ENCODE measurements at places on chromosomes 7 and 10.
A peak's percentile ranks its signal among the peaks of the same experiment; 100 is the strongest.

DNA sequence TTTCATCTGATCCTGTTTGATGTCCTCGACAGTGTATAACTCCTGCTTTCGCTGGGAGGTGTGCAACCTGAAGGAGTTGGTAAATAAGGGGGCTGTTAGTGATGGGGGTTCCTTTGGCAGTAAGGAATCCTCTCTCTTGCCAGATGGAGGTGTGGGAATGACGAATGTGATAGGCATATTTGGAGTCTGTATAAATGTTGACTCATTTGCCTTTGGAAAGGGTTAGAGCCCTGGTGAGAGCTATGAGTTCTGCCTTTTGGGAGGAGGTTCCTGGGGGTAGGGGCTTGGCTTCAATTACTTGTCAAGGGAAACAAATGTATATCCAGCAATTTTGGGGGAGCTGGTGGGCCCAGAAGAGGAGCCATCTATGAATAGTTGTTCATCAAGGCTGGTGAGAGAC lies 11.4 kb upstream of the CHST3 start:
- no peak for DNase-seq

GRCh38 chr7:102216573-102217314 lies 69.9 kb upstream of the SH2B2 start:
- no peak for DNase-seq

DNA sequence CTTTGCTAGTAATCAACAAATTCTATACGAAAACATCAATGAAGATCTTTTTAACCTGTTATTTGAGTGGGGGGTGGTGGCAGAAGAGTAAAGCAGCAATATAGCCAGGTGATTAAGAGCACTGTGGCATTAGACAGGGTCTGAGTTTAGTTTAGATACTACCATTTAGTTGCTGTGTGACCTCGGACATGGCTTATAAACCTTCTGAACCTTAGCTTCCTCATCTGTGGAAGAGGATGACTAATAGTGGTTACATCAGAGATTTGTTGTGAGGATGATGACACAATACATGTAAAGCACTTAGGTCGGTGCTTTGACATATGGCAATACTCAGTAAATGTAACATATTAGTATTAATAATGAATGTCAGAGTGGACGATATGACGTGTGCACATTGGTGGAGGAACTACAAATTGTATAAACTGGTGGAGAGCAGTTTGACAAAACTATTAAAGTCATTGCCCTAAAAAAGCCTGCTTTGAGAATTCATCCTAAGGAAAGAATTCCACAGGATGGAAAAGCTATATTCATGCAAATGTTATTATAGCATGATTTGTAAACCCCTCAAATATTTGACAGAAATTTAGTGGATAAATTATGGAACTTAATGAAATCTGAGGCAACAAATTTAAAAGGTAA lies 24.3 kb downstream of the SPAG6 start:
- no peak for DNase-seq

DNA sequence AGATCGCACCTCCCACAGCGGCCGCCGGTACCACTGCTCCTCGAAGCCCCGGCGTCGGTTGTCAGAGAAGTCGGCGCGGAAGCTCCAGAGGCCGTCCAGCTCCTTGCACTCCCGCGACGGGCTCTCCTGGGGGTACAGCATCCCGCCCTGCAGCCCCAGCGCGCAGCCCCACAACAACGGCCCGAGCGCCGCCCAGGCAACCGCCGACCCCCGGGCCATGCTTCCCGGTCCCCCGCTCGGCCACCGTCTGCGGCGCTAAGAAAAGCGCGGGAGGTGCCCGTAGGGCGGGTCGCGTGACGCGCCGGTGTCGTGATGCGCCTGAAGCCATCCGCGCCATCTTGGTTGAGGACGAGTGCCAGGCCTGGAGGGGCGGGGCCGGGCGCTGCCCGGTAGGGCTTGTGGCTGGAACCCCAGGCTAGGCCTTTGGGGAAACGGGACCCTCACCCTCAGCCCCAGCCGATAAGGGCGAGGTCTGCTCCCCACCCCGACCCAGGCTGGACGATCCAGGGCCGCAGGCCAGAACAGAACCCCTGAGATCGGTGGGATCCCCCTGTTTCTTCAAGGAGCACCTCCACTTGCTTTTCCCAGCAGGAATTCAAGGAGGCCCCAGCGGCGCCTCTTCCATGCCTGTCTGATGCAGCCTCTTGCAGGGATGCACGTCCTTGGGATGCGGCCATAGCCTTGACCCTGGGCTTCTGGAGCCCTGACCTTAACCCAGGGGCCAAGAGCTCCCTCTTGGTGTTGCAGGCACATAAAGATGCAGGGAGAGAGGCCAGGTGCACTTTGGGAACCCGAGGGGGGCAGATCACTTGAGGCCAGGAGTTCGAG lies at the start of gene GUSB:
GUSB (minus strand) TSS at position 249 of the 828 bp plus-strand sequence; CDS start at position 219, 30 bp downstream.
- DNase-seq, result peak; percentile 53

DNA sequence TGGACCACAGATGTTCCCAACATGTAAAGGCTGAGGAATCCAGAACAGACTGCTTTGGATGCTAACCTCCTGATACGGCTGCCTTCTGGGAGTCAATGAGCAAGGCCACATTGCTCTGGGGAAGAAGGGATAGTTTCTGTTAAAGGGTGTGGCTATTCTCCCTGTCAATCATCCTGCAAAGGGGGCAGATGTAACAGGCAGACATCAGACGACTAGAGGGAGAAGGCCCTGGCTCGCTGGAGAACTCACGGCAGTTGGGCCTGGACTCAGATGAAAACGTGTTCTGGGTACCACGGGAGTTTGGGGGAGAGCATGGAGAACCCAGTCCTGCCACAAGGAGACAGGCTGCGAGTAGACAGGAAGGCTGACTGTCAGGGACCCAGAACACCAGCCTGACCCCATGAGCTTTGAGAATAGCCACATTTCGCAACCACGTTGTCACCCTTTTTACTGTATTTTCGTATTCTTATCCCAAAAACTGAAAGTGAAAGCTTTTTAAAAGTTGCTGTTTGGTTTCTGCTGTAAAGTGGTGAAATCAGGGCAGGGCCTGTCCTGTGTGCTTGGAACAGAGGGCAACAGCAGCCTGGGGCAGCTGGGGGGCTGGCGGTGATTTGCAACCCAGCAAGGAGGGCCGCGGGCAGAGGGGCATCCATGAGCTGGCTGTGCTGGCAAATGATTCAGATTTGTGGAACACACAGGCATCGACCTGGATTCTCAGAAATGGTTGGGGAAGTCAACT lies 95.3 kb downstream of the MYOF start:
- no peak for DNase-seq

DNA sequence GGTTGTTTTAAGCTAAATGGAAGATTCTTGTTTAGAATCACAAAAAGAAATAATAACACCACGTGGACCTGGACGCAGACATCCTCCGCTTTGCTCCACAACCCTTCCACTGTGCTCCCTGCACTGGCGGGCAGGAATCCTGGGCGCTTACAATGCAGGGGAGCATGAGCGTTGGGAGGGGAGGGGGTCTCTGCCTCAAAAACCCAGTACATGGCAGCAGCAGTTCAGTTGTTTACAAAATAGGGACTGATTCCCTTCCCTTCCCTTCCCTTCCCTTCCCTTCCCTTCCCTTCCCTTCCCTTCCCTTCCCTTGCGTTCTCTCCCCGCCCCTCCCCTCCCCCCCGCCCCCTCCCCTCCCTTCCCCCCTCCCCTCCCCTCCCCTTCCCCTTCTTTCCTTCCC lies 169.6 kb upstream of the ITGB1 start:
- no peak for DNase-seq

- DNase-seq, result no peak
Measured at GRCh38 chr7:31100871-31101270, 48.8 kb downstream of the ADCYAP1R1 start.

DNA sequence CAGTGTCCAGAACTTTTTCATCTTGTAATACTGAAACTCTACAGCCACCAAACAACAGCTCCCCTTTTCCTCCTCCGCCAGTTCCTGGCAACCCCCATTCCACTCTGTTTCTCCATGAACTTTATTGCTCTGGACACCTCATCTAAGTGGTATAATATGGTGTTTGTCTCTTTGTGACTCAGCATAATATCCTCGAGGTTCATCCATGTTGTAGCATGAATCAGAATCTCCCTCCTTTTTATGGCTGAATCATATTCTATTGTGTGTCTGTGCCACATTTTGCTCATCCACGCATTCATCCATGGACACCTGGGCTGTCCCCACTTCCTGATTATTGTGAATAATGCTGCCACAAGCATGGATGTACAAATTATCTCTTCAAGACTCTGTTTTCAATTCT lies 124.4 kb upstream of the FGFR2 start:
- DNase-seq, result no peak

GRCh38 chr7:132354527-132354926 lies 221.7 kb downstream of the PLXNA4 start:
- no peak for DNase-seq

GRCh38 chr10:131569851-131570715 lies 258.6 kb upstream of the TCERG1L start:
- DNase-seq, result no peak

GRCh38 chr10:70084189-70084588 lies 31.5 kb downstream of the MACROH2A2 start:
- DNase-seq, result no peak

DNA sequence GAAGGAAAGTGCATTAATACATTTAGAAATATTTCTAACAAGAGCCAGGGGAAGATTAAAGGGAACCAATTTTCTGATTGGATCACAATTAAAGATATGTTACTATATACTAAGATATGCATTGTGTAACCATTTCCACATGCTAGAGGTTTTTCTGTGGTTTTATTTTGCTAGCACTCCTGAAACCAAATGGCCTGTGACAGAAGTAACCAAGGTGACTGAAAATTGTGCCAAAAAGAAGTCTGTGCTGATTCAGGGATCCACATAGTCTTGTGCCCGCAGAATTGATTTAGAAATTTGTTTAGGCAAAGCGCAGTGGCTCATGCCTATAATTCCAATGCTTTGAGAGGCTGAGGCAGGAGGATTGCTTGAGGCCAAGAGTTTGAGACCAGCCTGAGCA lies 1.8 kb downstream of the CC2D2B start:
- no peak for DNase-seq

DNA sequence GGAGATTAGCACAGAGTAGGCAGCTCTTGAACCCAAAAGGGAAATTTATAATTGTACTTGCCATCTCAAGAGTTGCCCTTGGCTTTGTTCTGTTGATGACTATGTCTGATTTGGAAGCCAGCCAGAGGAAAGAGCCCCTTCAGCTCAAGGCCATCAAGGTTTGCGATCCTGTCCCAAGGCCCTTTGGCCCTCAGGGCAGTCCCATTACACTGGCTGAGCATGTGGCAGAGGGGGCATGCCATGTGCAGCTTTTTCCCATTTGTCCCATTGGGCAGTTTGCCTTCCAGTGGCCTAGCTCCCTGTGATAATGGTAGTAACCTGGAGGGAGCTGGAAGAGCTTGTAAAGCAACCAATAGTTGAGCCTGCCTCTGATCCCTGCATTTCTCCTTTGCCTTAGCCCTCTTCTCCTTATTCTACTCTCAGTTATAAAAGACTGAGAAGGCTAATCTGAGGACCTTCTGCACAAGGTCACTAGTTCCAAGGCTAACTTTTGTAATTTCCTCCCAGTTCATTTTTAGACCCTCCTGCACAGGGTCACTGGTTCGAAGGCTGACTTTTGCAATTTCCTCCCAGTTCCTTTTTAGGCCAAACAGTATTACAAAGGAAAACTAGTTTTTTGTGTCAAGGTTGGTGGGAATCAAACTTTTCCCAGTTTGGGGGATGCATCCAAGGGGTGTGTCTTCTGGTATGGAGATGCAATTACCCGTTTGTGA lies 31.0 kb upstream of the ARHGAP12 start:
- no peak for DNase-seq

GRCh38 chr10:78348411-78349164 lies 314.9 kb downstream of the RPS24 start:
- no peak for DNase-seq

DNA sequence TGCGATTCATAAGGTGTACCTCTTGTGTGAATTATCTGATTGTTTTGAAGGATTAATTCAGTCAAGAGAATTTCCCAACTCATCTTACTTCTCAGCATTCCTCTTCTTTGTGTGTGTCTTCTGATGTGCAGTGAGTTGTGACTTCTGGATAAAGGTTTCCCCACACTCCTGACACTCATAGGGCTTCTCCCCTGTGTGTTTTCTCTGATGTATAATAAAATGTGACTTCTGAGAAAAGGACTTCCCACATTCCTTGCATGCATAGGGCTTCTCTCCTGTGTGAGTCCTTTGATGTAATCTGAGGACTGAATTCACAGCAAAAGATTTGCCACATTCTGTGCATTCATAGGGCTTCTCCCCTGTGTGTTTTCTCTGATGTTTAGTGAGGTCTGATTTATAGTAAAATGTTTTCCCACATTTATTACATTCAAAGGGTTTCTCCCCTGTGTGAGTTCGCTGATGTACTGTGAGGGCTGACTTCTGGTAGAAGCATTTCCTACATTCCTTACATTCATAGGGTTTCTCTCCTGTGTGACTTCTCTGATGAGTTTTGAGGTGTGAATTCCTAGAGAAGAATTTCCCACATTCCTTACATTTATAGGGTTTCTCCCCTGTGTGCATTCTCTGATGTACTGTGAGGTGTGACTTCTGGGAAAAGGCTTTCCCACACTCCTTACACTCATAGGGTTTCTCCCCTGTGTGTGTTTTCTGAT lies 24.2 kb downstream of the ZNF25 start:
- DNase-seq, result no peak

DNA sequence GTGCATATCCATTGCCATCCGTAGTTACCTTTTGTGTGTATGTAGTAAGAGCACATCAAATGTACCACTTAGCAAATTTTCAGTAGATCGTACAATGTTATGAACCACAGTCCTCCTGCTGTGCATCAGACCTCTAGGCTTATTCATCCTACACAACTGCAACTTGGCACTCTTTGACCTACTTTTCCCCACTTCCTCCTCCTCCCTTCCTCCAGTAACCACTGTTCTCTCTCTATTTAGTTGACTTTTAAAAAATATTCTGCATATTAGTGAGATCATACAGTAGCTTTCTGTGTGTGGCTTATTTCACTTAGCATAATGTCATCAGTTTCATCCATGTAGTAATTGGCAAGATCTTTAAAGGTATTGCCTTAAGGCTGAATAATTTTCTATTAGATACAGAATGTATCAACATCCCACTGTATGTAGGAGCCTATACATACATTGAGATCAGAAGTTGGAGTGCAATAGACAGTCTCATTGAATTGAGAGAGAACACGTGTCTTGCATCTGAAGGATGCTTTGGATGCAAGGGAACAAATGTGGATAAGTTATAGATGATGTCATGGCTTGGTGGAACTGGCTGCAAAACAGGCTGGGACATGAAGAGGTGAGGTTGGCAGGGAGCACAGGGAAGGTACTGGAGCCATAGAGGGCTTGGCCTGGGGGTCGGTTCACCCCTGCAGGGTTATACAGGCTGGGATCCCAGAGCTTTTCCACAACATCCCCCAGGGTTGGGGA lies 83.0 kb upstream of the FAM180A start:
- DNase-seq, result no peak

DNA sequence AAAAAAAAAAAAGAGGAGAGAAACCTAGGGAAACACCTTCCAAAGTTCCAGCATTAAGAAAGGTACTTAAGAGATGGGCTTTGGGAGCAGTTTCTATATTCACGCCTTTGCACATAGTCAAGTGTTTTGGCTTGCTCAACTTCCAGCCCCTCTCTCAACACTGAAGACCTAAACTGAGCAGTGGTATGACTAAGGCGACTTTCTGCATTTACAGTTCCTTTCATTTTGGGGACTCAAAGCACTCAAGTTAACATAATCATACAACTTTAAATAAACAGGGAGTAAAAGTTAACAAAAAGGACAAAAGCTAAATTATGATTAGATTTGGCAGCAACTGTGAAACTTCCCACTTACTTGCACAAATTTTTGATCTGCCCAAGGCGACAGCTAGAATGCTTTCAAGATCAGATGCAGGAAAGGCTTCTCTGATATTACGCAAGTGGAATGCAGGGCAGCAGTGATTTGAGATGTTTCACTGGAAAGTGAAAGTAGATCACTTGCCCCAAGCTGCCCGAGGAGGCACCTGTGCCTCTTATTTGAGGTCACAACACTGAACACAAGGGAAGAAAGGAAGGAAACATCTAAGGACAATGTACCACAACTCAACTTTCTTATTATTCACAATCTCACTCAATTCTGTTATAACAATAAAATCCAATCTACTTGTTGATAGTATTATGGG lies 199.5 kb downstream of the SKAP2 start:
- DNase-seq, result no peak

Data from AG04450 (cell line).